Left hindlimb (tissue), 1 donor: ENCODE measurements at places on chromosomes 2 and 18.

GRCh38 chr2:73292906-73293533, 328 bp downstream of the EGR4 start:
- no peak for DNase-seq

DNA sequence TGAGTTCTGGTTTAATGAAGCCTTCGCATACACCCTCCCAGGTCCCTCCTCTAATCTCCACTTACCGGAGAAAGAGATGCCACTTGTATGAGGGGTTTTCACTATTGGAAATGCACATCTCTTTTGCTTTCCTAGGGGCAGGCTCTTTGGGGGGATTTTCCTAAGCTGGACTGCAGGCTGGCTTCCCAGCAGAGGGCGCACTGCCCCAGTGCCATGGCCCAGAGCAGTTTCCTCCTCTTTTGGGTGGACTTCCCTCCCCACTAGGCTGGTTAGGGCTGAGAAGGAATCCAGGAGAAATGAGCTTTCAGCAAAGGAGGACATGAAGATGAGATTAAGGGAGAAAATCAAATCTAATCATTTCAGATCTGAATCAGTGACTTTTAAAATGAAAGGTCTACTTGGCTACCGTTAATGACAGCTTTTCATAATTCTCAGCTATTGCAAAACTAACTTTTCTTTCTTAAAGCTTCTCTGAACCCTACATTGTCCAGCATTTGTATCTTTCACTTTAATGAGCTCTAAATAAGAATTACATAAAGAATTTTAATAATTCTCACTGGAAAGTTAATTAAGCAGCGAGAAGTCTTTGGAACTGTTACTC, 784.1 kb upstream of the FANCL start:
- DNase-seq = no peak

DNA sequence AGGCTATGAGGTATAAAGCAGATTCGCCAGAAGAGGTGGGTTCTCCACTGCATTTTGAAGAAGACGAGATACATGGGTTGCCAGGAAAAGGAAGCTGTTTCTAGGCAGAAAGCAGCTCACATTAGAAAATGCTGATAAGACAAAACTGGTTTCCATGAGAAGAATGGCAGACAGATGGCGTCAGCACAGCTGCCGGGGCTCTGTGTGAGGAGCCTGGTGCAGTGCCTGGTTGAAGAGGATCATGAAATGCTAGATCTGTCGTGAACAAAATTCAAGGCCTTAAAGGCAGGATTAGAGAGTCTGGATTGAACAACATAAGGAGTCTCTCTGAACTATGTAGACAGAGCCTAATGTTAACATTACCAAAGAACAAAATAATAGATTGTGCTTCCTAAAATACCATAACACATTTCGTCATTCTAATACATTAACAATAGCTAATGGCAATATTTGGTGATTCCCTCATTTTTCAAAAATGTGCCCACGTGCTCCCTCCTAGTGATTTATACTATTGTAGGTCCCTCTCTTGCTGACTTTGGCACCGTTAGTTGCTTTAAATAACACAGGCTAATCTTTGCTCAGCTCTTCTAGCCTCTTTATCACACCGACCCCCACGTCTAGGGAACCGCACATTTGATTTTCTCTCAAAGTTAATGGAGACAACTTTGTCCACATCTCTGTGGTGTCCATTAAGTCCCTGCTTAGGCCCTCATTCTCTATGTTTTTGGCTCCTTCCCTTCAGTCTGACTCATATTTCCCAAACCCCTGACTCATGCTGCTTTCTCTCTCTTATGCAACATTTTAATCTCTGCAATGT, 38.2 kb downstream of the EFEMP1 start:
- DNase-seq = no peak

- peak; percentile 76 for DNase-seq
These were observed 24.9 kb downstream of the MERTK start for GRCh38 chr2:111923276-111923804.

GRCh38 chr2:181197140-181197760, 216.8 kb downstream of the UBE2E3 start:
- DNase-seq = no peak

GRCh38 chr2:109129356-109129920, 433 bp downstream of the SH3RF3 start:
- DNase-seq = peak; percentile 57

GRCh38 chr2:46706264-46706983, 209.2 kb downstream of the MCFD2 start:
- DNase-seq = no peak

- DNase-seq = no peak
These were observed 2070.4 kb upstream of the CELF4 start for GRCh38 chr18:39635966-39636365.

- peak; percentile 16 for DNase-seq
These were observed 245.6 kb downstream of the HDAC4 start for GRCh38 chr2:239154971-239155805.

DNA sequence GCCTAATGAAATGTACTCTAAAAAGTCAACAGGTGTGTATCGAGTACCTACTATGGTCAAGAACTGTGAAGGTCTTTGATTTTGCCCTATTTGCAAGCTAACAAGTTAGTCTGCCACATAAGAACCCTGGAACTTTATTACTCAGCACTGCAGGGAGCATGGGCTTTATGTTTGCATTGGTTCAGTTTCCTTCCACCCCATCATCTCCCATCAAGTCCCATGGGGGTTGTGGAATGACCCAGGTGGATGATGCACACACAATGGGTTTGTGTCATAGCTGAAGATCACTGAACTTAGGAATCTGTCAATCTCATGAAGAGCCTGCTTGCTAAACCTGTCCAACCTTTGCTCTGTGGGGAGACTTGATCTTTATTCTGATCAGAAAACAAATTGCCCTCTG, 265.5 kb downstream of the RPRM start:
- no peak for DNase-seq

GRCh38 chr2:171602352-171602751, 80.1 kb downstream of the CYBRD1 start:
- no peak for DNase-seq

DNA sequence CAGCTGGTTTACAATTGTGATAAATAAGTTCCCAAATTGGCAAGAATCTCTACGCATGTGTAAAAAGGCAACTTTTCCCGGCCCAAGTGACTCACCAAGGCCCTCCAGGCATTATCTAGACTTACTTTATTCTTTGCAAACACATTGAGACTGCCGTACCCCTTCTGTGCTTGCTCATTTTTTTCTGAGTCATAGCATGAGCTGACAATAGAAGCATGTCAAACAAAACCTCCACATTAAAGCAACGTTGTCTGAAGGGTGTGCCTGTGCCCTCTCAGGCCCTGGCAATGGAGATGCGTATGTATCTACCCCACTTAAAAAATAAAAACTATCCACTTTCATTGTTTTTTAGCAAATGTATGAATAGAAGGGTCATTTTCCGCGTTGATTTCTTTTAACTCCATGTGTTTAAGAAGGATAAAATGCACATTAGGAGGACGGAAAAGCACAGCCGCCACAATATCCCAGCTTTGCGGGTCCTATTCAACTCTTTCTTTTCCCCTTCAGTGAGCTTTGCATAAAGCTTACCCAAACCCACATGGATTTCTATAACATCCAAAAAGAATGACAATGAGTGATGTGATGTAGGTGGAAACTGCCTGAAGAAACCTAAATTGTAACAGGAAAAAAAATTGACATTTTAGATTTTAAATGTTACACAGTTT, 298.2 kb downstream of the CDCA7 start:
- DNase-seq = no peak

GRCh38 chr2:242034138-242034537, 164.6 kb downstream of the RTP5 start:
- DNase-seq = no peak

- peak; percentile 40 for DNase-seq
These were observed 570.7 kb downstream of the PLCL1 start for GRCh38 chr2:198375083-198375410.

DNA sequence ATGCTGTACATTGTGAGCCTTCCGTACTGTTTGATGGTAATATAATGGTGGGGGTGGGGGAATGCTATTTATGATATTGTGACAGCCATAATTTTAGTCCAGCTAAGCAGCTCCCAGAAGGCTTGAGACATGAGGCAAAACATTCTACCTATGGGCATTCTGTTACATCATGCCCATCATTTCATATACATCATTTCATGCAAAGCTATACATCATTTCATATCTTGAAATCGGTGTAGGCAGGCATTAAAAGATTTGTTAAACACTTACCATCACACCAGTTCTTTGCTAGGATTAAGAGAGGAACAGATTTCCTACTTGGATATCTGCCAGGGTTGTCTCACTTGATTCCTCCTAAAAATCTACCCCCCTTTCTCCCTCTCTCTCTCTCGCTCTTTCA, 84.5 kb downstream of the COL5A2 start:
- no peak for DNase-seq

DNA sequence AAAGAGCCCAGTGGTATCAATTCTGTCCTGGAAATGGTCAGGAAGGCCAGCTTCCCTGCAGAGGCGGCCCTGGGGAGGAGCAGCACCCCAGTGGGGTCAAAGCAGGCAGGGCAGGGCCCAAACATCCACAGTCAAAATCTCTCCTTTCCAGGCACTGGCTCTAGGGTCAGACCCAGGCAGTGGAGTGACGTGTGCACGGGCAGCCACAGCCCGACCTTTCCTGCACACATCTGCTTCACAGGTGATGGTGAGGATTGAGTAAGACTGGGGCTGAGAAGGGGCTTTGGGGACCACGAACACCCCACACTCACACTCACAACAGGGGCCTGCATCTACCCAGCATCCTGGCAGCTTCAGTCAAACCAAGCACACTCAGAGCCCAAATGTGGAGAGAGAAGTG, 97.8 kb upstream of the GLI2 start:
- DNase-seq = no peak

DNA sequence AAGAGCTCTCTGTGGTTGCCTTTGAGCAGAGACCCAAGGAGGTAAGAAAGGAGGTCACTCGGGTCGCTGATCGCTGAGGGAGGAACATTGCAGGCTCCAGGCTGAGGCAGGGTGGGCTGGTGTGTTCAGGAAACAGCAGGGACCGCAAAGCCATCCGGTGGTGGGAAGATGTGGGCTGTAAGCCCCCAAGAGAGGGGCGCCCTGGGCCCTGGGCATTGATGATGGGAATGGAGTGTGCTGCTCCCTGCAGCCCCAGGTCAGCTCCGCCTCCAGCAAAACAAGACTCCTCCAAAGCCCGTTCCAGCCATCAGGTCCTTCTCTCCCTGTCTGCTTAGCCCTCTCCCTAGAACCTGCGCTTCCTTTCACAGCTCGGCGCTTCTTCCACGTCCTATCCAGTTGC, 229.7 kb downstream of the KLHL29 start:
- DNase-seq = peak; percentile 14

DNA sequence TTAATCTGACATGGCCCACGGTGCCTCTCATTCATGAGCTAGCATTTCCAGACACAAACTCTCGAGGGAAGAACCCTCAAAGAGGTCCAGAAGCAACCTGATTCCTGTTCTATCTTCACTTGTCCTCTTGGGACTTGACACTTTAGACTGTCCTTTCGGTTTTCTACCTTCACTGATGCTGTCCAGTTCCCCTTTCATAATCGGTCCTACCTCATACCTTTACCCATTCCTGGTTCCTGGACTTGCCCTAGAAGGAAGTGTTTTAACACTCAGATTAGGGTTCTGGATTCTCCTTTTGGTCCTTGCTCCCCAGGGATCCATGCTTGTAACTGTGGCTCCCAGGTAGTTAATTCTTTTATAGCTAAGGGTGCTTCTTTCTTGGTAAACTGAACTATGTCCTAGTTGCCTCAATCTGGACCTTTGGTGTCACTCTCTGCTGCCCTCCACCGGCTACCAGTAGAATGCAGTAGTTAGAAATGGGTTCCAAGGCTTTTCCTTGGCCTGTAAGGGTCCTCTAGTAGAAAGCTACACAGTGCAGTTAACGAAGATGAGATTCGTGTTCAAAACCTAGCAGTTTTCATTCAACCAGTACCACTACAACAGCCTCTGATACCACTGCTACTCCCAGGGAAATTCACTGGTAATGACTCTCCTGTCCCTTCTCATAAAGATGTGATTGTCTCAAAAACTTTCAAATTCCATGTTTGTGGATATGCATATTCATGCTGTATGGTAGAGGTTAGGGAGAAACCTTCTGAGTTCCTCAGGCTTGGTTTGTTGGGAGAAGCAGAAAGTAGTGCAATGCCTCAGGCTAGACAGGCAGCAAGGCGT, 178.1 kb upstream of the CYP26B1 start:
- DNase-seq = no peak

DNA sequence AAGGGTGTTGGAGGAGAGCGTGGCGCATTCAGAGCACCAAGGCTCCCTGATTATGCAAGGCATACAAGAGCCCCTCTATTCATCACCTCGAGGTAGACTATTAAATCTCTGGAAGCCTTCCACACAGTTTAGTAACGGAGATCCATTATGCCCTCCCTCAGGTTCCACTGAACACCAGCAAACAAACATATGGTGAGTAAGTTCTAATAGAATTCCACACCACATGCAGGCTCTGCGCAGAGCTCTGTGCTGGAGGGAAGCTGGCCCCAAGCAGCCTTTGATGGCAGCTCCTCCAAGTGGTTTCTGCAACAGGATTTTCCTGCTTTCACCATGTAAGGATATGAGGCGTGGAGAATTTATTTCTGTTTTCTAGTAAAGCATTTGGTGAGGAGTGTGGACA, 238.6 kb downstream of the C1D start:
- no peak for DNase-seq

GRCh38 chr2:241218131-241219029, 29.9 kb downstream of the ANO7 start:
- peak; percentile 60 for DNase-seq

DNA sequence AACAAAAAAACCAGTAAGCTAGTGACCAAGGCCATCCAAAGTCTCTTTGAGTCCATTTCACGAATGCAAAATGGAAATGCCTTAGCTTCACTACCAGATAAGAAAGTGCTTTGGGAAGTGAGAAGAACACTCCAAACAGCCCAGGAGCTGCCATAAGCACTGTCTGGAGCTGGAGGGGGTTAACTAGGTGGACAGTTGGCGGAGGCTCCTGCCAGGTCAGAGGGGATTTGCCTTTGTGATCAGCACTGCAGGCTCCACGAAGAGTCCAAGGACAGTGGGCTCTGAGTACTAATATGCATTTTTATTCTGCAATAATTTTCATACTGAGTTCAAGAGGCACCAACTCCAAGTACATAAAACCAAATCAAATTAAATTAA, 233.3 kb upstream of the SMAD2 start:
- no peak for DNase-seq

GRCh38 chr18:46899274-46899948, 17.9 kb downstream of the PIAS2 start:
- DNase-seq = no peak

GRCh38 chr18:11078491-11078890, 70.9 kb downstream of the PIEZO2 start:
- no peak for DNase-seq

DNA sequence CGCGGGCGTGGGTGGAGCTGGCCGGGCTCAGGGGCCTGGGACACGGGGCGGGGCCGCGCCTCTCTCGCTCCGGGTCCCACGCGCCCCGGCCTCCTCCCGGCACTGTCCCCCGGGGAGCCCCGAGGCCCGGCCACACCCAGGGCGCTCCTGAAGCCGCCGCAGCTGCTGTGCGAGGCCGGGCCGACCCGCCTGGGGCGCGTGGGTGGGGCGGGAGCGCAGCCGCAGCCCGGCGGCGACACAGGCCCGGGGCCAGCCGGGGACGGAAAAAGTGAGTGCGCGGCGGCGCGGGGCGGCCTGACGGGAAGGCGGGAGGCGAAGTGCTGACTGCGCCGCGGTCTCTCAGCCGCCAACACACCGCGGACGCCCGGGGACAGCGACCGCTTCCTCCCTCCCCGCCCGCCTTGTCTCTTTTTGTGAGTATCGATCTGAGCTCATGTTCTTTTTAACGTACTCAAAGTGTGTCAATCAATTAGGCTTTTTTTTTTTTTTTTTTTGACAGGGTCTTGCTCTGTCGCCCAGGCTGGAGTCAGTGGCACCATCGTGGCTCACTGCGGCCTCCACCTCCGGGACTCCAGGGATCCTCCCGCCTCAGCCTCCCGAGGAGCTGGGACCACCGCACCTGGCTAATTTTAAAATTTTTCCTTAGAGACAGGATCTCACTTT, 14.5 kb downstream of the PDCD1 start:
- peak; percentile 86 for DNase-seq
